ENCODE measurements at places on chromosomes 16 and 17.
A peak's percentile ranks its signal among the peaks of the same experiment; 100 is the strongest.

- DNase-seq, result no peak
These were observed 6.0 kb downstream of the MXRA7 start for GRCh38 chr17:76704805-76705204.

- no peak for DNase-seq
These were observed 631 bp downstream of the BIRC5 start for GRCh38 chr17:78214706-78215061.

- peak; percentile 16 for DNase-seq
These were observed 73.1 kb downstream of the CDH13 start for GRCh38 chr16:82699711-82700495.

DNA sequence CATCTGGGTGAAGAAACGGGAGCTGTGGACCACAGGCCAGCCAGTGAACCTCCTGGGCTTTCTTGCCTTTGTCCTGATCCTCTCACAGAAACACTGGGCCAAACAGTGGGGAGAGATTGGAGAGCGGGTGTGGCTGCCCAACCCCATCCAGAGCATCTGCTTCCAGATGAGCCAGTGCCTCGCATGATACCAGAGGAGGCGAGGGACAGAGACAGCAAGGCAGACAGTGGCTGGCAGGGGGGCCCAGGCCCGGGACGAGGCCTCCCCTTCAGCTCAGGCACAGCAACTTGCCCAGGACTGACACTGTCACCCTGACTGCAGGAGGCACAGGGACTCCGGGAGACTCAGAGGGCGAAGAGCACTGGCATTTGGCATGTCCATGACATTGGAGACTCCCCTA, 12.0 kb downstream of the ARHGEF15 start:
- no peak for DNase-seq

DNA sequence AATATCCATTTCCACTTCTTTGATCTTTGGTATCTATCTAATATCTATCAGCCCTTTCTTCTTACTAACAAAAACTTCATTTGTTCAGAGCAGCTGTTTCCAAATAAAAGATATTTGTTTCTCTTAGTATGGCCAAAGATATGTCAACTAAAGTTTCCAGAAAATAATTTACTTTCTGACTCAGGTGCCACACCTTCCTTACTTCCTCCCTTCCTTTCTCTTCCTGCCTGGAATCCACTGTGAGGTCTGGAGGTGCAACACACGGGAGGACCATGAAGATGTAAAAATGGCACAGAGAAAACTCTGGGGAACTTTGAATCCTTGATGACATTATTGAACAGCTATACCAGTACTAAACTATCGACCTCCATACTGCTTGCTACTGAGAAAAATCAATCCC, 14.0 kb downstream of the MED13 start:
- DNase-seq, result no peak

DNA sequence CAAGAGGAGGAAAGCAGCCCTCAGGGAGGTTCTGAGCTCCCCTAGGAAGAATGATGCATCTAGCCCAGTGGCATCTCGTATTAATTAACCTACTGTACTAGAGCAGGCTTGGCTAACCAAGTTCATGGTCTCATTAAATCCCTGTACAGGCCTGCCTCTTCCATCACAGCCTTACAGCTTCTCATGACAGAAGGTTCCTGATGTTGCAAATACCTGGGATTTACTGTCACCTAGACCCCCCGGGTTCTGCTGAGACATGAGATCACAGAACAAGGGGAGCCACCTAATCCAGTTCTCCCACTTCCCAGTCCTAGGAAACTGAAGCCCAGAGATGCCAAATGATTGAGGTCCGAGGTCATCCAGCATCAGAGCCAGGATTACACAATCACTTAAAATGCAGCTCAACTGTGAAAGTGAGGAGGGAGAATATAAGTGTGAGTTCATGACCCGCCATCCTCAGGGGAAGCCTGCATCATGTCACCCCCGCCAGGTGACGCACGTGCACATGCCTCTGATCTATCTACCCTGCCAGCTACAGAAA, 23.9 kb downstream of the ACLY start:
- DNase-seq, result peak; percentile 76

DNA sequence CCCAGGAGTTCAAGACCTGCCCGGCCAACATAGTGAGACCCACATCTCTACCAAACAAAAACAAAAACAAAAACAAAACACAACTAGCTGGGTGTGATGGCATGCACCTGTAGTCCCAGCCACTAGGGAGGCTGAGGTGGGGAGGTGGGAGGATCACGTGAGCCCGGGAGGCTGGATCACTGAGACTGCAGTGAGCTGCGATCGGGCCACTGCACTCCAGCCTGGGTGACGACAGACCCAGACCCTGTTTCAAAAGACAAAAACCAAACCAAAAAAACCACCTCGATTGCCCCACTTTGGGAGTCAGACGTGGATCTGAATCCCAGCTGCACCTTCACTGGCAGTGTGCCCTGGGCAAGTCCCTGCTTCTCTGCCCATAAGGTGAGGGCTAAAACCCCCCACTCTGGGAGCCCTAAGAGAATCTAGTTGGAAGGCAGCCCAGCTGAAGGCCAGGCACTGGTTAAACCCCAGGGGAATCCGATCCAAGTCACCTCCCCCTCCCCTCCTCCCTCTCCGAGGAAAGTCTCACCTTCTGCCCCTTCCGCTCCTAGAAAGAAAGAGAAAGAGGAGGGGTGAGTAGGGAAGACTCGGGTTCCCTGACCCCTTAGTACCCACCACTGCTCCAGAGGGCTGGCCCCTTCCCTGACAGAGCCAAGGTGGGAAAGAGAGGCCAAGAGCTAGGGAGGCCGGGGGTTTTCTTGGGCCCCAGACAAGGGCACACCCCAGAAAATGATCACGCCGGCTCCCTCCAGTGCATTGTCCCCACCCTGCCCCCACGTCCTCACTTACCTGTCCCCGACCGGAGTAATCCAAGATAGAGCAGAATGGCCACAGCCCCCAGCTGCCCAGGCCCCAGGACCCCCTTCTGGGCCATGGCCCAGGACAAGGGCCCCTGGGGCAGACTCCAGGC, 647 bp downstream of the PRSS8 start:
- DNase-seq, result no peak

DNA sequence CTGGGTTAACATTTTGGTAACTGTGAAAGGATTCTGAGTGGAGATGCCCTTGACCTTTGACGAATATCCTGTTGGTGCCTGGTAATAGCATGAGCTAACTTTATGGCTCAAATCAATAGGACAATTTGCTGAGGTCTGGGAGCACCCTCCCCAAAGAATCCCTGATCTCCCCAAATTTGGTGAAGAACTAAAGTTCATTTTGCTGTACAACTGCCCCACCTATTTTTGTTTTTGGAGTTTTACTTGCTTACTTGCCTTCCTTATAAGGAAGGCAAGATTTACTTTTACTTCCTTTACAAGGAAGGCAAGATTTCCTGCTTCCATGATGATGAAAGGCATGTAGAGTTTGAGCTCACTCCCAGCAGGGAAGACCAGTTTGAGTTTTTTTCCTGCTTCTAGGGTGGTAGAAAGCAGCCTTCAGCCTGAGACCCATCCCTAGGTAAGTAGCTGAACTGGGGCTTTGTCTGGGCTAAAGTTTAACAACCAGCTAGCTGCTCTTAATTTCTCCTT, 2.8 kb downstream of the KRTAP4-9 start:
- DNase-seq, result no peak

- no peak for DNase-seq
These were observed 4.5 kb downstream of the TMEM238L start for GRCh38 chr17:10799407-10799806.

- DNase-seq, result no peak
These were observed 5.5 kb downstream of the TMEM132E start for GRCh38 chr17:34584805-34585416.

- no peak for DNase-seq
These were observed 98.5 kb downstream of the RAP1GAP2 start for GRCh38 chr17:2894782-2895181.

Data from kidney epithelial cell (primary cell).